ENCODE measurements at places on chromosomes 16 and 17.

- DNase-seq, result no peak
These were observed 668 bp downstream of the MMP15 start for GRCh38 chr16:58026139-58026704.

- no peak for DNase-seq
These were observed 6.1 kb downstream of the ATMIN start for GRCh38 chr16:81041696-81042095.

DNA sequence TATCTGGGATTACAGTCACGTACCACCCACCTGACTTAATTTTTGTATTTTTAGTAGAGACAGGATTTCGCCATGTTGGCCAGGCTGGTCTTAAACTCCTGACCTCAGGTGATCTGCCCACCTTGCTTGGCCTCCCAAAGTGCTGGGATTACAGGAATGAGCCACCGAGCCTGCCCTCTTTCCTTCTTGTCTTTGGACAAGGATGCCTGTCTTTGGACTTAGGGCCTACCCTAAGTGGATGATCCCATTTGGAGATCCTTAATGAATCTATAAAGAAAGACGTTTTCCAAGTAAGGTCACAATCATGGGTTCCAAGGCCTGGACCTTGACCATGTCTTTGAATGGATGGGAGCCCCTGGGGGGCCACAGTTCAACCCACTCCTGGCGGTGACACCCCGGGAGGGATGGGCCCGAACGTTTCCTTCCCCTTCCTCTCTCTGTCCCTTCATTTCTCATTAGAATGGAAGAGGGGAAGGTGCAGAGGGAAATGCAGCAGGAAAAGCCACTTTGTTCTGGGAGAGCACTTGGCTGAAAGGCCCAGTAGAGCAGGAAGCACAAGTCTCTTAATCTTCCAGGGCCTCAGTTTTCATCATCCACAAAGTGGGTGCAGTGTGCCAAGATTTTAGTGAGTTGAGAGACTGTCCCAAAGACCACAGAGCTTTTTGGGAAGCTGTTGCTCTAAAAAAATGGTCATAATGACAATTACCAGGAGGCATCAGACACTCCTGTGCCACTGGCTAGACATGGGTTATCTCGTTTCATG, 353.3 kb downstream of the SEC14L1 start:
- DNase-seq, result no peak

DNA sequence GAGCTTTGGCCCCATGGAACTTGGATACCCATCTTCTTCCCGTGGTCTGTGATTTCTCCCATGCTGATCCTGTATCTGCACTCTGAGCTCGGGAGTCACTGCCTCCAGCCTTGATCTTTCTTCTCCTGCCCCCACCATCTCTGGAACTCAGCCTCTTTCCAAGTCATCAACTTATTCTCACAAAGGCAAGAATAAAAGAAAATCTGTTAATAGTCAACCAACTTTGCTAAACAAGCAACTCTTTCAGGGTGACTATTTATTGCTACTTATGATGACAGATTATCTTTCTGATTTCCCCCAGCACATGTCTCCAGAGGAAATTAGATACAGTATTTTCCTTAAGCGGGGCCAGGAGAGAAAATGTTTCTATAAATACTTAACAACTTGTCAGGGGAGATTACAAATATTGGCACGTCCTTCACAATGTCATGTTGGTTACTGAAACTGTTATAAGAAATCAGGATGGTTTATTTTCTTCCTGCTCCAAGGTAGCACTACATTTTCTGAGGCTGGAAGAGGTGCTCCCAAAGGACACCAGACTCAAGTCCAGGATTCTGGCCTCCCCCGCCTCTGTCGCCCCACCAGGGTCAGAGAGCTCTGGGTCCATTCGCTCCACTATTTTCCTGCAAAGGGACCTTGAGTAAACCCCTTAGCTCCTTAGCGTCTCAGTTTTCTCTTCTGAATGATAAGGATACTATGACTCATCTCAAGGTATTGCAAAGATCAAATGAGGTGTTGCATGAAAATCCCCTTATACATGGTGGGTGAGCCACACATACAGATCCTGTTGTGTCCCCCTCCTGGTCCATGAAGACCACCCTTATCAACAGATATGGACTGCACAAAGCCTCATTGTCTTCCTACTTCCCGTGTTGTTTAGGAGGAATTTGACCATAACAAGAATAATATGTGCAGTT, 205.2 kb upstream of the WSCD1 start:
- no peak for DNase-seq

GRCh38 chr17:63082273-63082861, 116.3 kb downstream of the TANC2 start:
- peak; percentile 55 for DNase-seq

- no peak for DNase-seq
These were observed 93.6 kb downstream of the CCDC182 start for GRCh38 chr17:57651451-57651850.

DNA sequence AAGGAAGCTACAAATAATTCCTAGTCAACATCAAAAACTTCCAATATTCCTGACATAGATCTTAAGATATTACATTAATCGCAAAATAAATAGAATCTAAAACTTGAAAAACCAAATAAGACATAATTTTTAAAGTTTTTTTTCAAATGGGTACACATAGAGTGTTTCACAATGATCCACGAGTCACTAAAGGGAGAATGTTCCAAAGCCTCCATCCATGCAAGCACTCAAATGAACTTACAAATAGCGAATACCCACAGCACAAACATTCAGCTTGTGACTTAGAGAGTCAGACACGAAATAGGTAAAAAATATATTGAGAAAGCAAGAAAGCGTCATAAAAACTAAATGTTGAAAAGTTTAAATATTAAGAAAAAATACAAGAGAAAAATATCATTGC, 65.7 kb downstream of the CEP112 start:
- no peak for DNase-seq

GRCh38 chr16:58614212-58614611, 15.4 kb downstream of the CNOT1 start:
- no peak for DNase-seq

DNA sequence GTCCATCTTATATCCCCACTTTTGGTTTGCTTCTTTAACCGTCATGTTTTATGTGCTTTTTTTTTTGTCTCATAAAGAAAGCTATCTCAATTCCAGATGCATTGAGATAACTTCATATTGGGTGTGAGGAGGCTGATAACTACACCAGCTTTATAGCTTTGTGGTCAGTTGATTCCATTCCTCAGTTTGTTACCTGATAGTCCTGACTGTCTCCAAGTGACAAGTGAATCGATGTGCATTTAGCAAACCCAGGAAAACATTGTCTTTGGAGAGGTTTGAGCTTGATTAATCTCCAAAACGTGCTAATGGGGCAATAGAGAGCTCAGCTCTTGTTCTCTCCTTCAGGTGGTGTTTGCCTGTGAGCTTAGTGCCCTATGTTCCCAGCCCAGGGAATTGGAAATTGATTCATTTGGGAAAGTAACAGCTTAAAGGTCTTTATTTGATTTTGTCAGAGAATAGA, 22.7 kb downstream of the HS3ST3B1 start:
- no peak for DNase-seq

DNA sequence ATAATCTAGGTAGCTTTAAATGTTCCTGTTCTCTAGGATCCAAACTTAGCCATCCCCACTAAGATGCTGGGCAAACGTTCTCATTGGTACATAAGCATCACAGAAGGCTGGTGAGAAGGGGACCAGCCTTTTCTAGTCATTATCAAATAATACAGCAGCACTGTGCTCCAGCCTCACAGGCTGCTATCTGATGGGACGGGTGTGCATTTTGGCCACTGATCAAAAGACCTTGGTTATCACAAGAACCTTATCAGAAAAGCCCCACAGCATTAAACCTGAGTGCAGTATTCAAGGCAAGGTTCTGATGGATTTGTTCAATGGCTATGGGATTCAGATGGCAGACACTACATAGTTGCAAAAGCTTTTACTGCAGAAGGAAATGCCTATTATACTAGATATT, 19.1 kb upstream of the KPNB1 start:
- DNase-seq, result no peak

DNA sequence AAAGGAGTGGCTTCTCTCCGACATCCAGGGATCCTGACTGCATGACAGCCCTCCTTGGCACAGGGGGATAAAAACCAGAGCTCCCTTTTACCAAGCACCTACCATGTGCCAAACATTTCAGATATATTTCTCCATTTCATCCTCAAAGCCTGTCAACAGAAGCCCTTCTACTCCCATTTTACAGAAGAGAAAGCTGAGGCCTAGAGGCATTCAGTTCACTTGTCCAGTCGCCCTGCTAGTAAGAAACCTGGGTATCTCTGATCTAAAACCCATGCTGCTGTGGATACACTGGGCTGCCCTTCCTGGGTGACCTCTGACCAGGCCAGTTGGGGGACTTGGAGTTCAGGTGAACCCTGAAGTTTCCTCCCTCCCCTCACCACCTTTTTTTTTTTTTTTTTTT, 5.9 kb upstream of the FDXR start:
- DNase-seq, result no peak

DNA sequence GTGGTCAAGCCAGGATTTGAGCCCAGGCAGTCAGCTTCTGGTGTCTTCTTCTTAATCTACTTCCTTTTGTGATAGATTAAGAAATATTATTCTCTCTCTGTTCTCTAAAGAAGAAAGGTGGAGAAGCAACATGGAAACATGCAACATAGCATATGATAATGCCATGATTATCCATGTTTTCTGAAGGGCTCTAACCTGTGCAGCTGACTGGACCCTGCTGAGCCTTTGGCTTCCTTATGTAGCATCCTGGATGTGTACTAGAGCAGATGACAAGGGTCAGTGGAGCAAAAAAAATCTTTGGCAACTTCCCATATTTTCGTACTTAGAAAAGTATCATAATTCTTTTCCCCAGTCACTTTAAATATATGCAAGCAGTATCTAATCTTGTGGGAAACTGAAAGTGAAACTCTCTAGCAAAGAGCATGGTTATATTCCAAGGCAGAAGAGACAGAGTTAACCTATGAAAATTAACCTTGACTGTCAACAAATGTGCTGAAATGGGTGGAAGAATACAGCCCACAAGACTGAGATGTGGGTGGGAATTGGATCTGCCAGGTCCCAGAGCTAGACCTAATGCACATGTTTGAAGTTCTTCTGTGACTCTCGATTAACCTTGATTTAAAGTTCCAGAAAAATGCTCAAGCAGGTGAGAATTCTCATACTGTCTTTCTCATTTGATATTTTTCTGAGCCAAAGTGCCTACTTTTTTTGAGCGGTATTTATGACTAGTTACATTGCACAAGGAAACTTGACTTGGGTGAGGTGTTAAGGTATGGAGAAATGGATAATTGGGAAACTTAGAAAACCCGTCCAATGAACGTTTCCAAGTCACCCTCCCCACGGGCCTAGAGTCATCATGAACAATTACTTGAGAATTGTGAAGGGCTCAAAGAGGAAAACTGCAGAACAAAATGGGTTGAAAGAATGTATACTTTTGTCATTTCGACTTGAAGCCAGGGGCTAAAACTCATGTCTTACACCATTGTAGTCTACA, 248.6 kb downstream of the FTO start:
- peak; percentile 28 for DNase-seq

- DNase-seq, result no peak
These were observed 12.9 kb downstream of the SEZ6 start for GRCh38 chr17:28992625-28993600.

GRCh38 chr16:26787924-26788323, 278.8 kb upstream of the C16orf82 start:
- peak; percentile 67 for DNase-seq

DNA sequence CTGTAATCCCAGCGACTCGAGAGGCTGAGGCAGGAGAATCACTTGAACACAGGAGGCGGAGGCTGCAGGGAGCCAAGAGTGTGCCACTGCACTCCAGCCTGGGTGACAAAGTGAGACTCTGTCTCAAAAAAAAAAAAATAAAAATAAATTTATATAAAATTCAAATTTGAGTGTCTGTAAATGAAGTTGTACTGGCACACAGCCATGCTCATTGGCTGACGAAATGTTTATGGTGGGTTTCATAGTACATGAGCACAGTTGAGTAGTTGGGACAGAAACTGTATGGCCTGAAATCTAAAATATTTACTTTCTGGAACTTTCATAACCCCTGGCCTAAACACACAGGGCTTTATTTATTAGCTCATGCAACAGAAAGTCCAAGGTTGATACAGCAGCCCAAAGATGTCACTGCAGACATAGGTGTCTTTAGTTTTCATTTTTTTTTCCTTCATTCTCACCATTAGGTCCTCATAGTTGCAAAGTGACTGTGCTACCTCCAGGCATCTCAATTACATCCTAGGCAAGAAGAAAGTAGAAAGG, 355.3 kb downstream of the SLC39A11 start:
- DNase-seq, result no peak

- no peak for DNase-seq
These were observed 1.8 kb downstream of the MYH10 start for GRCh38 chr17:8628609-8629169.

DNA sequence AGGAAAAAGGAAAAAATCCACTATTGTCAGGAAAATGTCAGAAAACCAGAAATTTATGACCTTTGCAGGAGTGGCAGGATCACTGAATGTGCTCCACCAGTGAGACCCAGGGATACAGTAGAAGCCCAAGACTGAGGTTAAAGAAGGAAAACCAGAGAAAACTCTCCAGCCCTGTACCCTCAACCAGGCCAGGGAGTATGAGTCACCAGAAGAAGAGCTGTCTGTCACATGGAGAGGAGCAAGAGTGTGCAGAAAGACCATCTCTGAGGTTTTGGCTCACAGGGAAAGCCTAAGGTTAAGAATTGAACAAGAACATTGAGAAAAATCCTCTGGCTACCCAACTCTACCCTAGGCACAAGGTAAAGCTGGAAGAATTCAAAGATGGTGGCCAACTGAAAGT, 47.6 kb upstream of the MON1B start:
- no peak for DNase-seq

DNA sequence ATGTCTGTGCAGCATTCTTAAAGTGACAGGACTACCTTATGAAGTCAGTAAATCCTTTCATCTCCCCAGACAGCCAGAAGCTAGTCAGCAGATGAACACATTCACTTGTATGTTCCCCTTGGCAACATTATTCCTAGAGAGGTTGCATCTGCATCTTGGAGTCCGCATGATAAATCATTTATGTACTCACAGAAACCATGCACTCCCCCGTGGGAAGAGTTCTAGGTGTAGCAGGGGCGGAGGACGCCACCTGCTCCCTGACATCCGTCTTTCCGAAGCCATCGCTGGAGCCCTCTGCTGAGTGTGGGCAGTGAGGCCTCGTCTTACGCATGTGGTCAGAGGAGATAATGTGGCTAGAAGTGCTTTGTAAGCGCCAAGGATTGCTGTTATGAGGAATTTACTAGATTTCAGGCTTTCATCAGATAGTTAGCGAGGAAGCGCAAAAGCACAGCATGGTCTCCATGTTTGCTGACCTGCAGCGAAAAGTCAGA, 144.5 kb downstream of the RPTOR start:
- DNase-seq, result no peak

DNA sequence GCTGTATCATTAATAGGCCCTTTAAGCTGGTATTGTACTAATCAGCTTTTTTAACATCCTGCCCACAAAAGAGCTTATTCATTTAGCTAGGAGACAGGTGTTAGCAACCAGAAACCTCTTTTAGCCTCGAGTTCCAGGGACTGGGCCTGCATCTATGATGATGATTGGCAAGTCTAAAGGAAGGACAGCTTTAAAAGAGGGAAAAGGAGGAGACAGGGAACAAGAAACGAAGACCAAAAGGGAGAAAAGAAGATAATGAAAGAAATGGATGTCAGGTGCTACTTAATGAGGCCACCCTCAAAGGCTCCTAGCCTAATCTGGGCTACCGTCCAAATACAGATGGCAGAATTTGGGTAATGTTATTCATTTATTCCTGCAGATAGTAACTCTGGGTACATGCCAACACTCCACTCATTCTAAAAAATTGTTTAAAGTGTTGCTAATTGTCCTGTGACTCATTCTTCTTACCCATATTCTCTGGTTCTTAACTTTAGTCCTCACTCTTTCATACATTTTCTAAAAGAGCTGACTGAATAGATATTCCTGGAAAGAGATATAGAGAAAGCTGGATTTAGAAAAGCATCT, 18.7 kb upstream of the RFFL start:
- no peak for DNase-seq
